Dermis lymphatic vessel endothelial cell (primary cell): ENCODE measurements at places on chromosomes 3 and 15. TPM values are rescaled to one million over a fixed set of nuclear protein-coding genes. Genes with fewer than 3 reads are reported as not detected.

Gene ZNF501
- total RNA-seq, result 4.2 and 6.7 TPM in 2 replicates

Gene ANKRD34C
- not detected in 2 replicates for total RNA-seq

Gene SEMA7A
- total RNA-seq, result 0.54 and 0.60 TPM in 2 replicates

Gene PLA2G4E
- not detected in 2 replicates for total RNA-seq

Gene TTLL13
- total RNA-seq, result not detected in 2 replicates

Gene TMEM212
- total RNA-seq, result not detected in 2 replicates

Gene KNL1
- 3.7 and 4.5 TPM in 2 replicates for total RNA-seq
